ENCODE measurements at places on chromosomes 2 and 18.

GRCh38 chr2:128601298-128602037, 282.8 kb upstream of the HS6ST1 start:
- no peak overlapping the region for H3K27ac ChIP-seq
- DNase-seq: no peak
- no peak overlapping the region for H3K4me3 ChIP-seq
- H3K4me1 ChIP-seq: peaks cover 1% of the 10 kb centered on the region
- H3K27me3 ChIP-seq: no peaks in the 10 kb centered on the region

GRCh38 chr18:75101916-75102315, 107.0 kb downstream of the PTGR3 start:
- no peaks in the 10 kb centered on the region for H3K36me3 ChIP-seq
- H3K4me3 ChIP-seq: no peak overlapping the region
- no peak for DNase-seq
- H3K4me1 ChIP-seq: no peaks in the 10 kb centered on the region
- H3K27me3 ChIP-seq: no peaks in the 10 kb centered on the region

- no peaks in the 10 kb centered on the region for H3K4me1 ChIP-seq
- H3K4me3 ChIP-seq: no peak overlapping the region
- H3K36me3 ChIP-seq: no peaks in the 10 kb centered on the region
- DNase-seq: no peak
- no peaks in the 10 kb centered on the region for H3K27me3 ChIP-seq
- H3K27ac ChIP-seq: no peak overlapping the region
Observed at GRCh38 chr2:89848763-89849368, 1157.4 kb downstream of the RPIA start.

DNA sequence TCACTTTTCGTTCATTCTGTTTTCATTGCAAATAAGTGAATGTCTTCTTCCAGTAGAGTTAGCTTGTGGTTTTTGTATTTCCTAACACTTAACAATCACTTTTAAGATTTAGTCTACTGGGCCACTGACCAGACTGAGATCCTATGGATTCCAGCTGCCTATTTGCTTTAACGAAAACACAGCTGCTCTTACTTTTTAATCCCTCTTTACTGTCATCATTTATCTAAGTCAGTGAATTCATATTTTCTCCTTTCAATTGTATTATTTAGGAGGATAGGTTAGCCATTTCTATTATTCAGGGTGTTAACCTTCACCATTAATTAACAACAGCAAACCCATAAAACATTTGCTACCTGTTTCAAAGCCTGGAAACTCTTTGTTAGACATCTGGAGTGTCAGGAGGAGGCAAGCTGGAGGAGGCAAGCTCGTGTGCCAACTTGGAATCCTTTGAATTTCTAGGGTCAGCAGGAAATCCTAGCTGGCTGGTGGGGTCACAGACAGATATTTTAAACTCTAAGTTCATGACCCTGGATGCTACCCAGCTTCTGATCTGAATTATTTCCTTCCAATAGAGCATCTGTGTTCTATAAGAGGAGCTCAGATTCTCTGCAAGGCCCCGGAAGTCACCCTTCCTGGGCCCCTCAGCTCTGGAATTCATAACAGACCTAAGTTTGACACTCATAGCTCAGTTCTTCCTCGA, 385.3 kb downstream of the RBM43 start:
- H3K36me3 ChIP-seq: no peaks in the 10 kb centered on the region
- H3K27ac ChIP-seq: no peak overlapping the region
- no peaks in the 10 kb centered on the region for H3K27me3 ChIP-seq
- no peak overlapping the region for H3K4me3 ChIP-seq

DNA sequence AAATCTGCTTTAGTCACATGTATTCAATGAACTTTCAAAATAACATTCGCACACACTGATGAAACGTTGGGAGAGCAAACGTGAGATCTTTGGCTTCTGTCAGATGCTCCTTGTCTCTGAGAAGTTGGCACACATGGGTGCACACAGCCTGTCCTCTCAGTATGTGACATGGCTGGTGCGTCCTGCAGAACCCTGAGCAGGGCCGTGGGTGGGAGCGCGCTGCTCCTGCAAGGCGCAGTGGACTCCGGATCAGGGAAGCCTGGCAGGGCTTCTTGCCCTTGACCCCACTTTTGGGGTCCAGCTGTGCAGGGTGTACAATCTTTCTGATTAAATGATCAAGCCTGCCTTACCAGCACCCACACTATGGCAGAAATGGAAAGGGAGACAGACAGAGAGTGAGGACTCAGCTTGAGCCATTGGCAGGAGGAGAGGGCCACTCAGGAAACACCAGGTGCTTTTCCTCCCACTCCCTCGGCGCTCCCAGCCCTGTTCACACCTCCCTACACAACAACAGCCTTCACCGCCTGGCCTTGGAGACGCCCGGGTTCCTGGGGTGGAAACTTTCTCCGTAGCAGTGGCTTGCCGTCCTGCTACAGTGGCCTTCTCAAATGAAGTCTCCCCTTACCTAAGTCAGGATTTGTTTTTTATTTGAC, 108.4 kb upstream of the SNTG2 start:
- DNase-seq: no peak
- H3K27me3 ChIP-seq: no peaks in the 10 kb centered on the region
- no peaks in the 10 kb centered on the region for H3K4me1 ChIP-seq
- no peak overlapping the region for H3K27ac ChIP-seq
- no peak overlapping the region for H3K4me3 ChIP-seq

GRCh38 chr2:10779776-10780490, 32.7 kb downstream of the PDIA6 start:
- peaks cover 64% of the 10 kb centered on the region for H3K36me3 ChIP-seq
- no peaks in the 10 kb centered on the region for H3K27me3 ChIP-seq
- H3K4me1 ChIP-seq: peaks cover 8% of the 10 kb centered on the region
- no peak overlapping the region for H3K4me3 ChIP-seq
- no peak for DNase-seq

DNA sequence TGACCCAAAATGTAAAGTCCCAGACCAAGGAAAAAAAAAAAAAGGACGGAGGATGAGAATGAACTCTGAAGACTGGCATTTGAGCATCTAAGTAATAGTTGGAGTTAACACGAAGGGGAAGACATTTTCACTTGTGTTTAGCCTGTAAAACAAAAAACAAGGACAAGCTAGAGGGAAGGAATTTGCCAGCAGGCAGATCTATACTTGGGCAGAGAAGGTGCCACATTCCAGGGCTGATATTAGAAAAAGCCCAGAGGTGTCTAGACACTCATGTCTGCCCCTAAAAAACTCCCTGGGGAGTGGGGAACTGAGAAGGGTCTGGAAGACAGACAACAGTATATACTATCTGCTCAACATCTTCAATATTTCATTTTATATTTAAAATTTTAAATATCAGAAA, 171.1 kb downstream of the ZEB2 start:
- H3K27me3 ChIP-seq: no peaks in the 10 kb centered on the region
- no peak for DNase-seq
- no peak overlapping the region for H3K4me3 ChIP-seq
- no peaks in the 10 kb centered on the region for H3K36me3 ChIP-seq
- peaks cover 15% of the 10 kb centered on the region for H3K4me1 ChIP-seq

GRCh38 chr2:192091476-192091875, 103.3 kb downstream of the TMEFF2 start:
- H3K4me1 ChIP-seq: peaks cover 4% of the 10 kb centered on the region
- H3K27me3 ChIP-seq: no peaks in the 10 kb centered on the region
- H3K36me3 ChIP-seq: no peaks in the 10 kb centered on the region
- no peak overlapping the region for H3K27ac ChIP-seq

DNA sequence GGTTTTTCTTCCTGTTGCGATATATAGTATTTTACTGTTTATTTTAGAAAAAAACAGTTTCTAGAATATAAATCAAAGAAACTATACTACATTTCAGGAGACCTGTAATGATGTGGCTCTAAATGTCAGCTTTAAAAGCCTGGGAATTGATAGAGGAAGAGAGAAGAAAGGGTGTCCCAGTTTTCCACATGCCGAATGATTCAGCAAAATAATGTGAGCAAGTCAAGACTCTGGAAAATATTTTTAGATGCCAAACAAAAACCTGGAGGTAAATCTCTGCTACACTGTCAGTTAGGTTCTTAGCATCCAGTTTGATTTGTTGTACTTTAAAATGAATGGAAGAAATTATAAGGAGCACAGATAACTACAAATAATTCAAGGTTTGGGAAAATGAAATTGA, 67.1 kb upstream of the DSG1 start:
- no peaks in the 10 kb centered on the region for H3K36me3 ChIP-seq
- H3K4me3 ChIP-seq: no peak overlapping the region
- H3K27ac ChIP-seq: no peak overlapping the region

GRCh38 chr2:2714408-2714807, 383.3 kb upstream of the MYT1L start:
- DNase-seq: no peak
- H3K27me3 ChIP-seq: no peaks in the 10 kb centered on the region
- H3K4me3 ChIP-seq: no peak overlapping the region
- no peaks in the 10 kb centered on the region for H3K4me1 ChIP-seq
- H3K27ac ChIP-seq: no peak overlapping the region

DNA sequence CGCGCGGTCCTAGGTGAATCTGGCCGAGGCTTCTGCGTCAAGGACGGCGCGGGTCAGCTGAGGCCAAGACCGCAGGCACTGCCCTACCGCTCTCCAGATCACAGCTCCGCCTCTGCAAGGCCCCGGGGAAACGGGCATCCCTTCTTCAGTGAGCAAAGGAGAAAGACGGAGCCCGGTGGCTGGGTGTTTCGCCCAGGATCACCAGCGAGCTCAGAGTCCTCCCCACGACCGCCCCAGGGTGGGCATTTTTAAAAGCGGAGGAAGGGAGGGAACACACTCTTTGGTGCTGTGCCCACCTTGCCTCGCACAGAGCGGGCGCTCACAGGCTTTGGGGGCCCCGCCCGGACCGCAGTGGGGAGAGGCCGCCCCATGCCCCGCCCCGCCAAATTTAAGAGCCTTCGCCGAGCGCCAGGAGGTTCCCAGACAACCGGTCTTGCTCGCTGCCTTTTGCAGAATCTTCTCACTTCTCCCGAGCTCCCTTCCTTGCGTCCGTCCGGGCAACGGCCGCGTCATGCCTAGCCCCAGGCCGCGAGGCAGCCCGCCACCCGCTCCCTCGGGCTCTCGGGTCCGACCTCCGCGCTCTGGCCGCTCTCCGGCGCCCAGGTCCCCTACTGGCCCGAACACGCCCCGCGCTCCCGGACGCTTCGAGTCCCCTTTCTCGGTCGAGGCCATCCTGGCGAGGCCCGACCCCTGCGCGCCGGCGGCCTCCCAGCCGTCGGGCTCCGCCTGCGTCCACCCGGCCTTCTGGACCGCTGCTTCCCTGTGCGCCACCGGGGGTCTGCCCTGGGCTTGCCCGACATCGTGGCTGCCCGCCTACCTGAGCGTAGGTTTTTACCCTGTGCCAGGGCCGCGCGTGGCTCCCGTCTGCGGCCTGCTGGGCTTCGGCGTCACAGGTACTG, at the start of gene NOTO:
TSS of gene NOTO (plus strand) at position 419 of the 899 bp plus-strand sequence. CDS start at position 512, 93 bp downstream.
- no peak within 1 kb of the TSS for H3K27ac ChIP-seq
- no peaks in the 10 kb centered on the region for H3K4me1 ChIP-seq
- no peaks in the 10 kb centered on the region for H3K36me3 ChIP-seq
- H3K27me3 ChIP-seq: peaks cover 74% of the 10 kb centered on the region
- no peak for DNase-seq
- H3K4me3 ChIP-seq: peak within 1 kb of the TSS; percentile 46

DNA sequence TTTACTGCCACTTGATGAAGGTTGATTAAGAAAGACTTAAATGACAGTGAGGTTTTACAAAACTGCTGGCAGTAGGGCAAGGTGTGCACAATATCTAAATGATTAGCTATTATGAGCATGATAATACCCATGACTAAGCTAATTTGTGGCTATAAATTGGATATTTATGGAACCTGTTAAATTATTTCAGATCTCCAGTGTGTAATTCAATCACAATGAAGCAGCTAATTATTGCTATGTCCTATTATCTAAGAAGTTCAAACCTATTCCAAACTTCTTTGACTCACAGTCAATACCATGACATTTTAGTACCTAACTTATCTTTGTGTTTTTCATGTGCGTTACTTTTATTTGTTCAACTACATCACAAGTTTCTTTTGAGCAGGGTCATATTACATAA, 253.8 kb upstream of the MMADHC start:
- no peak overlapping the region for H3K27ac ChIP-seq
- no peak for DNase-seq
- H3K4me3 ChIP-seq: no peak overlapping the region
- no peaks in the 10 kb centered on the region for H3K27me3 ChIP-seq

DNA sequence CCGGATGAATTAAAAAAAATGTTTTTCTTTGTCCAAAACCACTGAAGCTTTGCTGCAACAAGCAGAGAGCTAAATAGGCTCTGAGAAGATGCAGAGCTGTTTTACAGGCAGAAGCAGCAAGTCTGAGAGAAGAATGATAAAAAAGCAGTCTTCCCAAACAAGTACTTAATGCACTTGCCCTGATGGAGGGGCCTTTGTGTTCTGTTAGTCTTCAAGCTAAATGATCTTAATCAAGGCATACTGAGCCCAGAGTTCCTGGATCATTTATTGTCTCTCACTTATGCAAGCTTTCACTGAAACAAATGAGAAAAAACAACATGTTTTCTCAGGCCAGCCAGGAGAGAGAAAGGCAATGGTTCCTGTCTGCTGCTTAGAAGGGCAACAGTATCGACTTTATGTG, 152.5 kb downstream of the CLIP4 start:
- H3K27me3 ChIP-seq: peaks cover 2% of the 10 kb centered on the region
- DNase-seq: no peak
- H3K4me1 ChIP-seq: peaks cover 4% of the 10 kb centered on the region
- peaks cover 14% of the 10 kb centered on the region for H3K36me3 ChIP-seq
- H3K27ac ChIP-seq: no peak overlapping the region
- no peak overlapping the region for H3K4me3 ChIP-seq

DNA sequence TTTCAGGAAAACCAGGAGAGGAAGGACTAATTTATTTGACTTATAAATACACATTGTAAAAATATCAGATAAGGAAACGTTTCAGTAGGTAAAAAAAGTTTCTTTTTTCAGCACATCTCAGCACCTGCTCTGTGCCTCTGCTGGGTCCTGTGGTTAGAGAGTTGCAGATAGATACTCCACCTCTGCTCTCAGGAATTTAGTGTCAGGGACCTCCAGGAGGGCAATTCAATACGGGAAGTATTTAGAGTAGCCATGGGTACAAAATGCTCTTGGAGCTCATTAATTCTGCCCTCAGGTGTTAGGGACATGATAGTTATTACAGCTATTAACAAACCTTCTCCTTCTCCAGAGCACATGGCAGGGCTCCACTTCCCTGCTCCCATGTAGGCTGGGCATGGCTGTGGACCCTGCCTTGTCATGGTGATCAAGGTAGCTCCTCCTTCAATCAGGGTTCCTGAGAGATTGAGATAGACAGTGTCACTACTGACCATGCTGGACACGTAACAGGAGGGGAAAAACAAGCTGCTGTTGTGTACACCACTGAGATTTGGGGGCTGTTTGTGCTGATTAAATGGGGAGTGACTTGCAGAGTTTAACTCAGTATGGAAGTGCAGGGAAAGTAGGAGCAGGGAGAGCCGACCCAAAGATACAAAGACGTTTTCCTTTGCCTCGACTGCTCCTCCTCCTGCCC, 185.6 kb upstream of the COPS8 start:
- no peak overlapping the region for H3K4me3 ChIP-seq
- H3K4me1 ChIP-seq: peaks cover 6% of the 10 kb centered on the region
- H3K27ac ChIP-seq: no peak overlapping the region
- no peaks in the 10 kb centered on the region for H3K27me3 ChIP-seq

- DNase-seq: no peak
- H3K27ac ChIP-seq: no peak within 1 kb of the TSS
- H3K4me3 ChIP-seq: no peak within 1 kb of the TSS
- peaks cover 17% of the 10 kb centered on the region for H3K27me3 ChIP-seq
- peaks cover 7% of the 10 kb centered on the region for H3K4me1 ChIP-seq
Observed at GRCh38 chr2:232519581-232520438, at the start of gene PRSS56. PRSS56 (plus strand) TSS chr2:232520388; CDS start chr2:232520599, 211 bp downstream.

GRCh38 chr2:186543561-186544131, 46.2 kb upstream of the ITGAV start:
- no peak for DNase-seq
- no peaks in the 10 kb centered on the region for H3K27me3 ChIP-seq
- H3K4me1 ChIP-seq: peaks cover 7% of the 10 kb centered on the region
- no peak overlapping the region for H3K4me3 ChIP-seq
- peak overlapping the region; percentile 59 for H3K27ac ChIP-seq
- no peaks in the 10 kb centered on the region for H3K36me3 ChIP-seq

GRCh38 chr2:117714110-117714509, 100.4 kb upstream of the DDX18 start:
- no peaks in the 10 kb centered on the region for H3K4me1 ChIP-seq
- H3K4me3 ChIP-seq: no peak overlapping the region
- no peaks in the 10 kb centered on the region for H3K27me3 ChIP-seq

Measured in neuronal stem cell (in vitro differentiated cells).